Aorta (tissue), 5 donors: ENCODE measurements at places on chromosomes 16 and 17. TPM values are rescaled to one million over a fixed set of nuclear protein-coding genes. Genes with fewer than 3 reads are reported as not detected.

GRCh38 chr16:1800701-1801100, 7.2 kb upstream of the IGFALS start:
- no peak for DNase-seq

GRCh38 chr16:88752386-88753002, 32.5 kb downstream of the PIEZO1 start:
- DNase-seq: no peak

- DNase-seq: no peak
Observed at GRCh38 chr17:55212880-55213279, 51.9 kb upstream of the HLF start.

DNA sequence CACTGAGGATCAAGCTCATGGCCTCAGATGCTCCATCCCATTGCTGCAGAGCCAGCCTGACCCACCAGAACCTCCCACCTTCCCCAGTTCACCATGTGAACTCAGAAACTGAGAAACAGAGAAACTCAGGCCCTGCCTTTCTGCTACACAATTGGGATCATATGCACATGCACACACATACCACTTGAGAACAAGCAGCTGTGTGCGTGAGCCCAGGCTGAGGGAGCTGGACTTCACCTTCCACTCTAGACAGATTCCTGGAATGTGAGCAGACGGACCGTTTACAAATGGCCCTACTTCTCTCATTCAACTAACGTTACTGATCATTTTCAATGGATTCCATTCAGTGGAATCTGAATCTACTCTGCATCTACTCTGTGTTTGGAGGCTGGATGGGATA, 1.7 kb upstream of the SPEM2 start:
- DNase-seq: no peak

- DNase-seq: no peak
Observed at GRCh38 chr17:30197416-30197815, 38.1 kb downstream of the SLC6A4 start.

GRCh38 chr16:82657239-82657638, 30.5 kb downstream of the CDH13 start:
- DNase-seq: no peak

The FADS6 gene
- not detected for total RNA-seq

DNA sequence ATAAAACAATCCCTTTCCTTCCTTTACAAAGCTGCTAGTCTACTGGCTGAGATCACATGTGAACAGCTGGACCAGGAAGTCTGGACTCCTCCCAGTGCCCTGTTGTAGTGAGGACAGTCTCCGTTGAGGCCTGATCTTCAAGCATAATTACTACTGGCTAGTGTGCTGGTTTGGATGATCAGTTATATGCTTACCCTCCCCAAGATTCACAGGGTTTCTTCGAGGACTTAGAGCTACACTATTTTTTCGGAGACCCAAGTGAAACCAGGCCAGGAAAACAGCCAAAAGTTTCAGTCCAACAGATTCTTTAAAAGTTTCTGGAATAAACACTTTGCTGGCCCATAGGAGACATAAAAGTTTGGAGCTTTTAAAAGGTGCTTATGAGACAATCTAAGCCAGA, 194.9 kb upstream of the CDH11 start:
- no peak for DNase-seq

The CDH13 gene
- total RNA-seq: 265 TPM

DNA sequence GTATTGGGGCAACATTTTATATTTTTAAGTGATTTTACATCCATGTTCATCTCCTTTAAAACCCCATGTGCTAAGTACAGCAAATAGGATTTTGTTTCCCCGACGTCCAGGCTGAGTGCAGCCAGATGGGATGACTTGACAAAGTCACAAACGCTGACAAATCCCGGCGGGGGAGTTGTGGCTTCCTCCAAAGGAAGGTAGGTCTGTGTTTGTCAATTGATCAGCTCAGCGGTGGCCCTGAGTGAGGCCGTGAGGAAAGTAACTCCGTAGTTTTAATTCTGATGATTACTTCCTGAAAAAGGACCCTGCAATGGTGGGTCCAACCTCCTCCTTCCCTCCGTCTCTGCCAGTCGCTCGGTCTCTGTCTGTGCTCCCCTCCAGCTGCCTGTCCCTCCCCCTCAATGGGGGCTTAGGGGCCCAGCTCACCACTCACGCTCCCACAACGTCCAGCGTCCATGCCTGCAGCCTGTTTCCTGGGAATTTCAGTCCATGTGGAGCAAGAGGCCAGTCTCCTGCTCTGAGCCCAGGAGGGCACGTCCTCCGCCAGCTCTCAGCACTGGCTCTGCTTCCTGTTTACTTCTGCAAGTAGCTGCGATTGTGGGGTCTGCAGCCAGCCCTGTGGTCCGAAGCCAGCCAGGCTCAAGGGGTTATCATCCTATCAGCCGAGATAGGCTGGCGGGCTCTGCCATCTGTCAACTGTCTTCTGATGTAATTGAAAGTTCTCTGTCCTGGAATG, 209.4 kb upstream of the FOXF1 start:
- DNase-seq: no peak

The TSNAXIP1 gene
- 1.1 TPM for total RNA-seq
